ENCODE measurements at places on chromosomes 7 and 10.
A peak's percentile ranks its signal among the peaks of the same experiment; 100 is the strongest.

DNA sequence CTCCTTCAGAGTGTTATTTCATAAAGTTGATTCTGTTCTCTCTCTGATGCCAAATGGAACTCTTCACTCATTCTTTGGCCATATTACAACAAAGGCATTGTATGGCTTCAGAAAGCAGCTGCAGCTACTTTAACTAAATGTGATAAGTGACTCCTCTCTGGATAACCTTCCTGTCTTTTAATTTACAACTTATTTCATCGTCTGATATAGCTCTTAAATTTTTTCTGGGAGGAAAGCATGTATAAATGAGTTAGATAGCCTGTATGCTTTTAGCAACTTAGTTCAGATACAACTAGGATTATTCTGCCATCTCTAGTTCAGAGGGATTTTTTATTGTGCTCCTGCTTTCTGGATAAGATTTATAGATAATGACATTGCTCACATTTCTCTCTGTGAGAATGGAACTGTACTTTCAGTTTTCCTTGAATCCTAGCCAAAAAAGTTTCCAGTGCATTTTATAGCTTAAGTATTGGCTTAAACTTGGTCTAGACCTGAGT is 57.5 kb downstream of the KLHDC10 start:
- H3K27ac ChIP-seq, result no peak overlapping the region
- H3K4me3 ChIP-seq, result no peak overlapping the region
- H3K27me3 ChIP-seq, result no peaks in the 10 kb centered on the region
- no peak for DNase-seq
- peaks cover 47% of the 10 kb centered on the region for H3K36me3 ChIP-seq
- no peaks in the 10 kb centered on the region for H3K4me1 ChIP-seq

DNA sequence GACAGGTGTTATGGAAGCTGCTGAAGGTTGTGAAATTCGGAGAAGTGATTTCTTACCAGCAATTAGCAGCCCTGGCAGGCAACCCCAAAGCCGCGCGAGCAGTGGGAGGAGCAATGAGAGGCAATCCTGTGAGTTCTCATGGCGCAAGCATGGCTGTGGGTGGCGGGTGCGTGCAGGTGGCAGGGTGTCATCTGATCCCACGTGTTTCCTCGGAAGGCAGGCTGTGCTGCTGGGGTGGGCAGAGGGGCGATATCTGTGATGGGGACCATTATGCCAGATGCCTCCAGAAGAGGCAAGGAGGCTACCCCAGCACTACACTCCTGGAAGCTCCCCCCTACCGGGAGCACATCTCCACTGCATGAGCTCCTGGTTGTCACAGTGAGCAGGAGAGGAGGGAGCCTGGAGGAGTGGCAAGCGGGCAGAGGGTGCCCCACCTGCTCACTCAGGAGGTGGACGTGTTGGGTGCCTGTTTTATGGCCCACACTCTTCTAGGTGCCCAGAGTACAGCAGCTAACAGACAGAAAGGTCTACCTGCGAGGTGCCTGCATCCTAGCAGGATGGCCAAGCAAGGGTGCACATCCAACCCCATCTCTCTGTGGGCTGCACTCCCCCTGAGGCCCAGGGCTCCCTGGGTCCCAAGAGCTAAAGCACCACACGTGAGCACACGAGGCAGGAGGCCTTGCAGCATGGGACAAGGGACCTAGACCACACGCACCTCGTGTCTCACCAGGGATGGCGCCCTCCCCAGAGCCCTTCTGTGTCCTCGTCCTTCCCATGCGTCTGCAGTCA is 204.7 kb downstream of the EBF3 start:
- H3K27me3 ChIP-seq, result no peaks in the 10 kb centered on the region
- H3K27ac ChIP-seq, result no peak overlapping the region
- H3K4me1 ChIP-seq, result no peaks in the 10 kb centered on the region

GRCh38 chr10:120005207-120006201 is 113.0 kb downstream of the SEC23IP start:
- H3K27me3 ChIP-seq, result peaks cover 3% of the 10 kb centered on the region
- H3K4me1 ChIP-seq, result no peaks in the 10 kb centered on the region
- no peak overlapping the region for H3K27ac ChIP-seq
- no peak overlapping the region for H3K4me3 ChIP-seq
- no peaks in the 10 kb centered on the region for H3K36me3 ChIP-seq
- no peak for DNase-seq

DNA sequence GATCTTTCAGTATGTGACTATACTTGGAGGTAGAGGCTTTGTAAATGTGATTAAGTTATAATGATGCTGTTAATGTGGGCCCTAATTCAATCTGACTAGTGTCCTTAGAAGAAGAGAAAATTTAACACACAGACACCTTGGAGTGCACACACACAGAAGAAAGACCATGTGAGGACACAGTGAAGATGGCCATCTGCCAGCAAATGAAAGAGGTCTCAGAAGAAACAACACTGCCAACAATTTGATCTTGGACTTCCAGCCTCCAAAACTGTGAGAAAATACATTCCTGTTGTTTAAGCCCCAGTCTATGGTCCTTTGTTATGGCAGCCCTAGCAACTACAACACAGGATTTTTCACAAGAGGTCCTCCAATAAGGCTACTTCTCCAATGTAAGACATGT is 120.9 kb upstream of the ABCB5 start:
- no peaks in the 10 kb centered on the region for H3K4me1 ChIP-seq
- DNase-seq, result no peak
- H3K27ac ChIP-seq, result no peak overlapping the region
- H3K27me3 ChIP-seq, result no peaks in the 10 kb centered on the region

DNA sequence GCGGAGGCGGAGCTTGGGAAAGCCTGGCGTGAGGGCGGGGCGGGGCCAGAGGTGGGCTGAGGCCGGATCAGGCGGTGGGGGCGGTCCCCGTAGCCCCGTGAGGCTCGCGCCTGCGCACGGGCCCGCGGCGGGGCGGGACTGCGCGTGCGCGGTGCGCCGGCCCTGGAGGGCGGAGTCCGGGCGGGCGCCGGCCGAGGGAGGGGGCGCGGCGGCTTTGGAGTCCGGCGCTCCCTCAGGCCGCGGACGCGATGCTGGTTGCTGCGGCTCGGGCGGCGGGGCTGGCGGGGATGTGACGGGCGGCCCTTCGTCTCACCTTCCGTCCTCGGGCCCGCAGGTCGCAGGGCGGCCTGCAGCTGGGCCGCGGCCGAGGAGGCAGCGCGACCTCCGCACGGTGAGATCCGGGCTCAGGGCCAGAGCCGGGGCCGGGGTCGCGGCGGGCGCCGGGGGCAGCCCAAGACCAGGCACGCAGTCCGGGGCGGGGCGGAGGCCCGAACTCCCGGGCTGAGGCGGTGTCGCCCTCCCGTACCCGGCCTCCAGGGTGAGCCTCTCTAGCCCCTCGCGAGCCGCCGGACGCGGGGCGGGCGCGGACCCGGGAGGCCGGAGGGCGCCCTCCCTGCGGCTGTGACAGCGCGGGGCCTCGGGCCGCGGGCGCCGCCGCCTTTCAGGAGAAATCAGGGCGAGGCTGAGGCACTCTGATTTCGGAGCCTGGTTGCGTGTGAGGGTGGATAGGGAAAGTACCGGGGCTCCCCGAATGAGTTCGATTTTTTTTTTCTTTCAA is at the start of gene CCSER2:
TSS of gene CCSER2 (plus strand) at position 172 of the 778 bp plus-strand sequence. CDS start 42,464 bp downstream, outside the sequence.
- peak; percentile 90 for DNase-seq
- peak within 1 kb of the TSS; percentile 98 for H3K27ac ChIP-seq
- no peaks in the 10 kb centered on the region for H3K27me3 ChIP-seq

- DNase-seq, result no peak
- no peaks in the 10 kb centered on the region for H3K4me1 ChIP-seq
- H3K27me3 ChIP-seq, result no peaks in the 10 kb centered on the region
- no peak overlapping the region for H3K4me3 ChIP-seq
- H3K27ac ChIP-seq, result no peak overlapping the region
These were observed 475.6 kb upstream of the KLF6 start for GRCh38 chr10:4260483-4261124.

DNA sequence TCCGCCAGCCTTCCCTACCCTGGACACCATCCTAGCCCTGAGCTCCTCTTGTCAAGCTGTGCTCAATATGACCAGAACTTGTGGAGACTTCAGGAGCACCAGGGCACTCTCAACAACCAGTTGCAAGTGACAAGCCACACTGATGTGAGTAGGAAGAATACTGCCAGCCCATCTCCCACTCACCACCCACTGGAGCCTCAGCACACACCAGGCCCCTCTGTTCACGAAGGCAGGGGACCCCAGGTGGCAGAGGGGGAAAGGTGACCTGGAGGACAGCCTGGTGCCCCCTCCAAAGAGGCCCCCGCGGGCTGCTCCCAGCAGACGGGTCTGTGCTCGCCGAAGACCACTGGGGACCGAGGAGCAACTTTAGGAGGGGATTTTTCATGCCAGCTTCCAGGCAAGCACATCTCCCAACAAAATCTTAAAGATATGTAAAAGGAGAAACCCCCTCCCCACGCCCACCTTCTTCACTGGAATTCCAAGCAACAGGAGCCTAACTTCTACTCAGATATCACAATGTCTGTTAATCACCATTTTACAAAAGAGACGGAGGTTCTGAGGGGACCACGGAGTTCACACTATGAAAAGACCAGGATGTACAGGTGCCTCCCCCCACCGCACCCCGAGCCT is 1.0 kb downstream of the MMD2 start:
- H3K4me3 ChIP-seq, result no peak overlapping the region
- H3K27ac ChIP-seq, result no peak overlapping the region
- H3K27me3 ChIP-seq, result peaks cover 10% of the 10 kb centered on the region
- no peak for DNase-seq
- H3K36me3 ChIP-seq, result no peaks in the 10 kb centered on the region

DNA sequence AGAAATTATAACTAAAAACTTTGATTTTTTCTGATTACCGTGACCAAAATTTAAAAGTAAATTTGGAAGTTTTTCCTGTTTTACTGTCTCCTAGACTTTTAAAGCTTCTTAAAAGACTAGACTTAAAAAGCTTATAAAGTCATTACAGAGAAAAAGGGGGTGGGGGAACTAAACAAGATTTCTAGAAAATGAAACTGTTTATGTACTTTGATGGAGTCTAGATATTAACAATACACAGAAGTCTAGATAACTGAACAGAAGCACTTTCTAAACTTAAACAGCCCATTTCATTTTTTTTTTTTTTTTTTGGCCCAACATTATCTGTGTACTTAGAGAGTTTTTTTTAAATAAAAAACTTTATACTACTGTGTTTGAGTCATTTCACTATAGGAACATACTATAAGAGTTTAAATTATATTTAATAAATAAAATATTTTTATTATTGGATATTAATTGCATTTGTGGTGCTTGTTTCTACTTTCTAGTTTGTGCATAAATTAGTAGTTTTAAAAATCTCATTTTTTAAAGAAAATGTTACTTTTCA is 98.5 kb downstream of the PHTF2 start:
- peaks cover 29% of the 10 kb centered on the region for H3K4me1 ChIP-seq
- H3K27ac ChIP-seq, result no peak overlapping the region
- H3K36me3 ChIP-seq, result peaks cover 5% of the 10 kb centered on the region
- no peak for DNase-seq

GRCh38 chr7:149011491-149011890 is 16.8 kb downstream of the PDIA4 start:
- no peak overlapping the region for H3K4me3 ChIP-seq
- H3K36me3 ChIP-seq, result peaks cover 62% of the 10 kb centered on the region
- H3K27ac ChIP-seq, result no peak overlapping the region
- H3K4me1 ChIP-seq, result no peaks in the 10 kb centered on the region
- DNase-seq, result no peak

- no peak overlapping the region for H3K27ac ChIP-seq
- DNase-seq, result no peak
- no peak overlapping the region for H3K4me3 ChIP-seq
- H3K27me3 ChIP-seq, result peaks cover 78% of the 10 kb centered on the region
These were observed 18.6 kb upstream of the GATA3 start for GRCh38 chr10:8035641-8036470.

DNA sequence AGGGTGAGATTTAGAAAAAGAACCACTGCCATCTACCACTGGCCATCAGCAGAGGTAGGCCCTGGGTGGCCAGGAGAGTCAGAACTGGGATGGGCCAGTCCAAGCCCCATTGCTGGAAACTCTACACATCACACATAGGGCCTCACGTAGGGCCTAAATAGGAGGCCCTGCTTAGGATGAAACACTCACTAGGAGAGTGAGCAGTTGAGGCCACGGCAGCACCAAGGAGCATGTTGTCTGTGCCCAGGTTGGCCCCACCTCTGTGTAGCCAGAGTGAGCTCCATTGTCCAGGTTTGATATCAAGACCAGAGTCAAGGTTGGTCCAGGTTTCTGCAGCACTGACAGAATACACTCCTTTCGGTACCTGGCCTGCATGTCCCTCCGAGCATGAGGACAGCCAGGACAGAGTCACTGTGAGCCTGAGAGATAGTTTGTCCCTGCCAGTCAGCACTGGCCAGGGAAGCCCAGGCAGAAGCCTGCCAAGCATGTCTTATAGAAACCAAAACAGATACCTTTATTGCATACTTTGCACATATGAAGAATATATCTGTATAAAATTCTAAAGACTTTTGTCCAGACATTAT is 77.9 kb upstream of the CAMK2B start:
- peaks cover 30% of the 10 kb centered on the region for H3K36me3 ChIP-seq
- H3K4me1 ChIP-seq, result no peaks in the 10 kb centered on the region
- no peaks in the 10 kb centered on the region for H3K27me3 ChIP-seq

GRCh38 chr10:3408603-3409365 is 236.2 kb upstream of the PITRM1 start:
- H3K27ac ChIP-seq, result no peak overlapping the region
- no peaks in the 10 kb centered on the region for H3K27me3 ChIP-seq
- no peaks in the 10 kb centered on the region for H3K36me3 ChIP-seq
- no peaks in the 10 kb centered on the region for H3K4me1 ChIP-seq
- no peak overlapping the region for H3K4me3 ChIP-seq

DNA sequence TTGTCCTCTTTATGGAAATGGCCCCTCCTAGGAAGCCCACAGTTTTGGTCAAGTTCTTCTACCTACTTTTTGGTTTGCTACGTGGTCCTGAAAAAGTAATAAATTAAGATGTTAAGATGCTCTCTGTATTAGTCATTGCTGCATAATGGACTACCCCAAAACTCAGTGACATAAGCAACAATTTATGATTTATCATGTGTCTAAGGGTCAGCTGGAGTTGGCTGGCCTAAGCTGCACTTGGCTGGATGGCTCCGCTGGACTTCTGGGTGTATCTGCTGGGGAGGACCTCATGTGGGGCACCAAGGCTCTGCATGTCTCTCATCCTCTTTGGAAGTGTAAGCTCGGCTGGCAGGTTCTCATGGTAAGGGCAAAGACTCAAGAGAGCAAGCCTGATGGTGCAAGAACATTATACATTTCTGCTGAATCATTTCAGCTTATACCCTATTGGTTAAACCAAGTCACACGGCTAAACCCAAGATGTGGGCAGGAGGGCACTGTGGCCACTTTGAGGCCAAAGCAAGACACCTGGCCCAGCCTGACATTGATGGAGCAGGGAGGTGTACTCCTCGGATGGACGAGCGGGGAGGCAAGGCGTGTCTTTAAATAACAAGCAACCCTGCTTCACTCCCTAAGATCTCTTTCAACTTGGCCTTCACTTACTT is 47.7 kb downstream of the TBXAS1 start:
- DNase-seq, result no peak
- H3K27me3 ChIP-seq, result no peaks in the 10 kb centered on the region

Data from CD4-positive, alpha-beta memory T cell (primary cell).